Left lung (tissue), 14 donors: ENCODE measurements at places on chromosomes 12 and 14. TPM values are rescaled to one million over a fixed set of nuclear protein-coding genes. Genes with fewer than 3 reads are reported as not detected.

DNA sequence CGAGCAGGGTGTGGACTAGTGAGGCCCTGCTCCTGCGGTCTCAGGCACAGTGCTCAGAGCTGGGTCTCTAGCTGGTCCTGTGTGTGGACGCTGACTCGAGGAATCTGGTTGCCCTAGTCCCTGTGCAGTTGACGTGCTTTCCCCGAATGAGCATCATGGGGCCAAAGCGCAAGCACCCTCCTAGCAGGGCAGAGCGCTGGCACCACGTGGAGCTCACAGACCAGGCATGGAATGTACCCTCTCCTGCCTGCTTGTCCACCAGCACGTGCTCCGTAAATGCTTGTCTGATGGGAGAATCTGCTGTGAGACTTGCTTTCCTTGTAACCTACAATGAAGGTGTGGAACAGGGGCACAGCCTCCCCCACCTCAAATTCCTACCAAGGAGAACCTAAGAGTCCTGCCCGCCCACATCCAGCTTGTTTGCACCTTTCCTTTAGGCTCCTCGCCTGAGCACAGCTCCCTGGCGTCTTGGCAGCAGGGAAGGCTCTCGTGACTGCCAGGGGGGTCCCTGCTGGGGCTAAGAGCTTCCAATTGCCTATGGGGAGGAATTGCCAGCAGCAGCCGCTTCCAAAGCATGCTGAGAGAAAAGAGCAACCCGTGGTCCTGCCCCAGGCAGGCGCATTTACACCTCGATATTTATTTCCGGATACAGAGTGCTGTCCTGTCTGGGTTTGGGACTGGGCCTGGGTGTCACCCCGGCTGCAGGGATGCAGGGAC, 125.0 kb downstream of the PIWIL1 start:
- H3K4me1 ChIP-seq, result no peaks in the 10 kb centered on the region
- no peak for DNase-seq
- no peaks in the 10 kb centered on the region for H3K36me3 ChIP-seq
- H3K4me3 ChIP-seq, result no peak overlapping the region
- peaks cover 16% of the 10 kb centered on the region for H3K27me3 ChIP-seq

DNA sequence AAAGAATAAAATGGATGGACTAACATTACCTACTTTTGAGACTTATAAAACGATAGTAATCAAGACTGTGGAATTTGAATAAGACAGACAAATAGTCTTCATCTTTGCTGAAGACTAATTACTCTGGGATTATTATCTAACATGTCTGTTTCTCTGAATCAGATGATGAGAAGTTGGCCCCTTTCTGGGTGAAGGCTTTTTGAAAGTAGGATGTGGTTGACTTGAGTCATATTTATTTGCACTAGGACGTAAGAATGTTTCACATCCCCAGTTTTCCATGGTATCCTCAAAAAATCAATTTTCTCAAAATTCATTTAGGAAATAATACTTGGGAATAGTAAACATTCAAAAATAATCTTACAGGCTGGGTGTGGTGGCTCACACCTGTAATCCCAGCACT, 31.8 kb downstream of the PKP2 start:
- H3K4me1 ChIP-seq, result no peaks in the 10 kb centered on the region
- H3K27me3 ChIP-seq, result no peaks in the 10 kb centered on the region
- no peak overlapping the region for H3K27ac ChIP-seq
- H3K36me3 ChIP-seq, result peaks cover 5% of the 10 kb centered on the region
- DNase-seq, result no peak

DNA sequence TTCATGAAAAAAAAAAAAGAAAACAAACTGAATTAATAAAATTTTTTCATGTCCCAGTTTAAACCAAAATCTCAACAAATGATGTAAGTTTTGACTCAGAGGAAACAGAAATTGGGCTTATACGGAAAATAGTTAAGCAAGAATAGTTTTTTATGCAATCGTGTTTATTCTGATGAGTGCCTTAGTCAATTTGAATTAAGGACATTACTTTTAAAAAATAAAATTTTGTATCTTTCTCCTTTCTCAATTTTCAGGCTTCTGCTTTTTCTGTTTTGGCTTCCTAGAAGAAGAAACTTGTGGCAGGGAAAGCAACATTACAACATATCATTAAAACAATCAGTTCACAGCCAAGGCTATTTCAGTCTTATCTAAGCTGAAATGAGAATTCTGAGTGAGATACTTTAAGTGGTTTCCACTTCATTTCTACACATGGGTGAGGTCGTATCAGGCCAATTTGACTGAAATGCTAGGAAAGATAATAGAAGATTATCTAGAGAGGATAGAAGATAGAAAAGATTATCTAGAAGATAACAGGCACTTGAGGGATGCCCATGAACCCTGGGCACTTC, 52.4 kb downstream of the BCL2L14 start:
- H3K4me3 ChIP-seq, result no peak overlapping the region
- no peak overlapping the region for H3K27ac ChIP-seq
- H3K36me3 ChIP-seq, result peaks cover 17% of the 10 kb centered on the region
- H3K27me3 ChIP-seq, result no peaks in the 10 kb centered on the region
- DNase-seq, result no peak

- H3K27ac ChIP-seq, result no peak overlapping the region
- no peaks in the 10 kb centered on the region for H3K4me1 ChIP-seq
- no peak for DNase-seq
- H3K4me3 ChIP-seq, result no peak overlapping the region
- no peaks in the 10 kb centered on the region for H3K36me3 ChIP-seq
Observed at GRCh38 chr12:103386451-103386850, 109.3 kb downstream of the C12orf42 start.

Gene AMDHD1
- 0.85 TPM for polyA plus RNA-seq
